Esophagus muscularis mucosa (tissue), 4 donors: ENCODE measurements at places on chromosomes 5 and 9.

DNA sequence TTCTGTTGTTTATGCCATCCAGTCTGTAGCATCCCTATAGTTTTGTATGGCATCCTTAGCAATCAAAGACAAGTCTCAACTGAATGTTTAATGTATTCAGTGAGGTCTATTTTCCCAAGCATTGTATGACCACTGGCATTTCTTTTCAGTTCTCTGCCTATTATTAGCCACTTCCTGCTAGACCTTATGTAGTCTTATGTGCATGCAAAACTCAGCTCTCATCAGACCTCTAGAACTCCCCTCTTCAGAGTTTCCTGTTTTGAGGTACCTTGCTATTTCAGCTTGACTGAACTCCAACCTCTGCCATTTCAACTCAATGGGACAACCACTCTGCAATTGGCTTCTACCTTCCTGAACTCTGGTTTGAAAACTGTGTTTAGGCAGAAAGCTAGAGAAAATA is 113.2 kb downstream of the SLC25A46 start:
- DNase-seq = no peak

GRCh38 chr9:113186137-113186755 is 34.8 kb downstream of the FKBP15 start:
- DNase-seq = peak; percentile 34

GRCh38 chr9:81634915-81635516 is 54.3 kb downstream of the TLE1 start:
- DNase-seq = no peak

DNA sequence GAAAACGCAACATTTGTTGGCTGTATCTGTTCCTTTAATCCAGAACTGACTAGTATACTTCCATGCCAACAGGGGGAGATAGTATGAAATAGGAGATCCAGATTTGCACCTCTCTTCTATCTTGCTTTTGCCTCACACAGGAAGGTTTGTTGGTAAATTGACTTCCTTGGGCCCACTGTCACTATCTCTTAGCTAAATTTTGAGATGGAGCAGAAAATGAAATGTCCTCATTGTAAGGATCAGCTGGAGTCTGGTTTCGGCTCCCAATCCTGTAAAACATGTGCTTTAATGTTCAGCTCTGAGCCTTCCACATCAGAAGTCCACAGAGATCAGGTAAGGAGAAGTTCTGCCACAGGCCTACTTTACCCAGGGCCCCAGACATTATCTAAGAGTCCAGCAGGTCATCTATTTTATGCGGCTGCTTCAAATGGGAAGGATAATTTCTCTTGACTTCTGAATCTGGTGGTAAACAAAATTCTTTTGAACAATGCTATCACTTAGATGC is 176.8 kb downstream of the FER start:
- DNase-seq = no peak

GRCh38 chr9:105273731-105274130 is 29.3 kb downstream of the SLC44A1 start:
- no peak for DNase-seq

- DNase-seq = no peak
These were observed 67.4 kb upstream of the HRH2 start for GRCh38 chr5:175590471-175590881.

DNA sequence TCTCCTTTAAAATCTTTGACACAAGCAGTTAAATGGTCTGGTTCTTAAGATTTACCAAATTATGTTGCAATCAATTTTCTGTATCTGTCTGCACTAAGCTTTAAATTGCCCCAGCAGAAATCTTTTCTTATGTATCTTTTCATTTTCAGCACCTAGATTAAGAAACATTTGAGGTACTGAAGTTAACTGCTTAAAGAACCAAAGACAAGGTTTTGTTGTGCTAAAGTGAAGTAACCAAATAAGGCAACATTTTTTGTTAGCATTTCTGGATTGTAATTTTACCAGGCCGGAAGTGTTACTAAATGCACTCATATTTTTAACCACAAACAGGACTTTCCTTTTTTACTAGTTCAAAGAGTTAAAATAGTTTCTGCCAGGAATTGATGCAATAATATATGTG is 24.1 kb upstream of the MTAP start:
- no peak for DNase-seq

GRCh38 chr5:118988866-118989180 is 476 bp upstream of the DTWD2 start:
- no peak for DNase-seq

DNA sequence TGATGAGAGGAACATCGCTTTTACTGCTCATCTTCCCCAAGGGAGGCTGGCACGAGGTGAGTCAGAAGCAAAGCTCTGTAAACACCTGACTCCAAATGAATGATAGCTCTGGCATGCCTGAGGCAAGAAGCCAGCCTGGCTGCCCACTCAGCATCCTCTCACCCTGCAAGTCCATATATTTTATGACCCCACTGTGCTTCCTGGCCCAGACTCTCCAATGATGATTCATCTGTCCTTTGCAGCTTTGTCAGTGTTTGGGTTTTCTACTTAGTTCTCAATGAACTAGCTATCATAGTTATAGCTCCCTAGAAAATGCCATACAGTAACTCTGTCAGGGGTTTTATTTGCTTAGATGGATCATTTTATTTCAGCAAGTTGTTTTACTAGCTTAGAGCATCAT is 52.1 kb upstream of the FSTL4 start:
- DNase-seq = peak; percentile 60
